ENCODE measurements at places on chromosomes 3 and 15.
A peak's percentile ranks its signal among the peaks of the same experiment; 100 is the strongest.

- no peak overlapping the region for H3K27ac ChIP-seq
- no peak for DNase-seq
- H3K27me3 ChIP-seq, result no peaks in the 10 kb centered on the region
- no peaks in the 10 kb centered on the region for H3K4me1 ChIP-seq
- H3K4me3 ChIP-seq, result no peak overlapping the region
These were observed 164.1 kb upstream of the NSMCE3 start for GRCh38 chr15:29433507-29434248.

DNA sequence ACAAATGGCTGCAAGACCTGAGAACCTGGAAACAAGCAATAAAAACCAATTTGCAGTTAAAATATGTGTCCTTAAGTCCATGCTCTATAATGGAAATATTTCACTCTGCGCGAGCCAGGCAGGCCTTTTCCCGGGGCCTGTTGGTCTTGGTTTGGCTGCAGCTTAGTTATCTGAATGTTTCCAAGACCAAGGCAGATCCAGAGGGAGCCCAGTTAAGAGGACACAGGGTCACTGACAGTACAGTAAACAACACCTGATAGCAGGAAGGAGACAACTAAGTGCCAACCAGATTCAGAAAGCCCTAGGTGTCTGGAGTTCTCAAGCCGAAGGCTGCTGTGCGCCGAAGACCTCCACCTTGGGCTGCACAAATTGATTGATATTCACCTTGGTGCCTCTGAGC lies 32.8 kb downstream of the THSD4 start:
- DNase-seq, result no peak
- H3K27ac ChIP-seq, result no peak overlapping the region
- no peaks in the 10 kb centered on the region for H3K27me3 ChIP-seq
- H3K36me3 ChIP-seq, result no peaks in the 10 kb centered on the region
- H3K4me3 ChIP-seq, result no peak overlapping the region

- H3K4me3 ChIP-seq, result no peak overlapping the region
- no peaks in the 10 kb centered on the region for H3K27me3 ChIP-seq
These were observed 126.0 kb downstream of the MYLK start for GRCh38 chr3:123758081-123758564.

DNA sequence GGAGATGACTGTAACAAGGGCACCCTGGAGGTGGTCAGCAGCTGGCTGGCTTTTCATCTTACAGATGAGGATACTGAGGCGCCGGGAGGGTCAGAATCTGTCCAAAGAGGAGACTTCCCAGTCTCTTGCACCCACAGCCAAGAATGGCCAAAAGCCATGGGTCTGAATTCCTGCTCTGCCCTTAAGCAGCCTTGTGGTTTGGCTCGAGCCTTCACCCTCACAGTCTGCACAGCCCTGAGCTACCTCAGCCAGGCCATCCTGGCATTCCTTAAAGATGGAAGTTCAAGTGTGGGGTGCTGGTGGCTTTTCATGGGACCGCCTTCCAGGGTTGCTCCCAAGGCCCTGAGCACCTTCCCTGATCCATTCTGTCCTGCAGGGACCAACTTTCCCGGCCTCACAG lies 59.2 kb downstream of the CACNA2D2 start:
- DNase-seq, result no peak
- H3K27me3 ChIP-seq, result no peaks in the 10 kb centered on the region
- H3K4me1 ChIP-seq, result peaks cover 70% of the 10 kb centered on the region
- no peaks in the 10 kb centered on the region for H3K36me3 ChIP-seq
- H3K27ac ChIP-seq, result peak overlapping the region; percentile 91
- H3K4me3 ChIP-seq, result no peak overlapping the region

DNA sequence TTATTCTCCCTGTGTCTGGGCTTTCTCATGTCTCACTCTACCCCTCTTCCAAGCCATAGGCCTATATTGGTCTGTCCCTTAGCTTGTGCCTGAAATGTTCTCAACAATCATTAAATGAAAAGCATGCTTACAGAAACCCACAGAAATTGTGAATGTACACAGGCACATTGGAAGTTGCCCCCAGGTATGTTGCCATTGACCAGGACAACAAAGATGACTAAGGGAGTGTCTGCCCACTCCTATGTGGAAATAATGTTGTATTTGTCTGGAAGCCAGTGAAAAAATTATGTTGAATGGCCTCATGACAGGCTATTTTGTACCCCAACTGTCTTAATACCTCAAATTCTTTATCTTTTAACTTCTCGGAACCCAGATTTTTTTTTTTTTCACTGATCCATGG lies 102.0 kb downstream of the TPRG1 start:
- H3K4me3 ChIP-seq, result no peak overlapping the region
- peaks cover 12% of the 10 kb centered on the region for H3K4me1 ChIP-seq
- no peaks in the 10 kb centered on the region for H3K36me3 ChIP-seq

DNA sequence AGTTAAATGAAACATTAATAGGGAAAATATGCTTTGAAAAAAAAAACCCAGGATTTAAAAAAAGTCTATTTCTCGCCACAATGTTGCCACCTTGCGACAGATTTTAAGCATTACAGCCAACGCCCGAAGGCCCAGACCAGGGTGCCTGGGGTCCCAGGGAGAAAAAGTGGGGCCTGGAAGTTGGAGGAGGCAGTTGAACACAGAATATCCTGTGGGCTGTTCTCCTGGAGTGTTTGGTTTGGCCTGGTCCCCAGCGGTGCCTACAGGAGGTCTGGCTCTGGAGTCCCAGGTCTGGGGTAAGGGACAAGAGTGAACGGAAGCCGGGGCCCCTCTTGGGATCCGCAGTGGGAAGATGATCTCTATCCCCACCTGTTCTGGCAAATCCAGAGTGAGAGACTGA lies 3.4 kb downstream of the RNU6-1 start:
- H3K36me3 ChIP-seq, result no peaks in the 10 kb centered on the region
- peak overlapping the region; percentile 45 for H3K4me3 ChIP-seq
- DNase-seq, result no peak
- H3K4me1 ChIP-seq, result peaks cover 46% of the 10 kb centered on the region

DNA sequence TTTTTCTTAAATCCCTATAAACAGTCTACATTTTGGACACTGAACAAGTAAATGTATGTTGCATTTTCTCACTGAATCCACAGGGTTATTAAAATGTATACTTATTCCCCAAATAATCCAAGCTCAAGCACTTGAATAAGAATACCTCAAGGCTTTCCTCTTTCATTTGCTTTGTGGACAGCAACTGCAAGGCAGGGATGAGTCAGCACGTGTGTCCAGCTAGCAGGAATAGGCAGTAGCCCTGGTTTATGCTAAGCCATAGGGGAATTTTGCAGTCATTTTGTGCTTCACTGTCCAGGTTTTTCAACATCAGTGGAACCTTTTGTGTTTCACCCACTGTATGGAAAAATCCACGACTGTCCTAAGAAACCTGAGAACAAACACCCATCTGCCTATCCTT lies 96.7 kb upstream of the KCNMB2 start:
- DNase-seq, result no peak
- H3K36me3 ChIP-seq, result no peaks in the 10 kb centered on the region
- H3K27me3 ChIP-seq, result no peaks in the 10 kb centered on the region
- no peak overlapping the region for H3K27ac ChIP-seq
- H3K4me1 ChIP-seq, result no peaks in the 10 kb centered on the region
- no peak overlapping the region for H3K4me3 ChIP-seq

GRCh38 chr3:64327100-64327804 lies 102.0 kb upstream of the PRICKLE2 start:
- H3K27ac ChIP-seq, result peak overlapping the region; percentile 75
- H3K4me3 ChIP-seq, result no peak overlapping the region
- H3K36me3 ChIP-seq, result no peaks in the 10 kb centered on the region
- H3K27me3 ChIP-seq, result no peaks in the 10 kb centered on the region

GRCh38 chr15:92667287-92667904 lies 11.8 kb upstream of the FAM174B start:
- no peaks in the 10 kb centered on the region for H3K36me3 ChIP-seq
- no peaks in the 10 kb centered on the region for H3K27me3 ChIP-seq
- peaks cover 23% of the 10 kb centered on the region for H3K4me1 ChIP-seq
- peak overlapping the region; percentile 62 for H3K27ac ChIP-seq

- H3K4me3 ChIP-seq, result no peak overlapping the region
- no peaks in the 10 kb centered on the region for H3K27me3 ChIP-seq
- H3K4me1 ChIP-seq, result no peaks in the 10 kb centered on the region
- H3K27ac ChIP-seq, result no peak overlapping the region
- H3K36me3 ChIP-seq, result no peaks in the 10 kb centered on the region
- DNase-seq, result no peak
These were observed 63.4 kb upstream of the LEKR1 start for GRCh38 chr3:156762631-156763185.

GRCh38 chr3:149848238-149848637 lies 35.2 kb downstream of the RNF13 start:
- peaks cover 24% of the 10 kb centered on the region for H3K4me1 ChIP-seq
- peaks cover 30% of the 10 kb centered on the region for H3K36me3 ChIP-seq
- no peak for DNase-seq
- H3K27me3 ChIP-seq, result no peaks in the 10 kb centered on the region

DNA sequence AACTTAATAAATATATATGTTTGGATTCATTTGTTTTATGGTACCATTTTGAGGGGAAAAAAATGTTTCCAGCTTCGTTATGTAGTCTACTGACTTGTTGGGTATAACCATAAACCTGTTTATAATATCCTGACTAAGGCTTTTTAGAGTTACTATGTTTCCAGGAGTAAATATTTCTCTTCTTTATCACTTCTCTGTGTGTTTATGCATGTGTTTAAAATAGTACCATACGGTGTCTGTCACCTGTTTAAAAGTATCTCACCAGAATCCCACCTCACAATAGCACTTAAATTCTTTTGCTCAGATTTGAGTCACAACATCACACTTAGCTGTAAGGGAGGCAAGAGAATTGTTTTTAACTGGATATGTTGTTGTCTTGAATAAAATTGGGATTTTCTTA lies 15.1 kb downstream of the LACTB start:
- peaks cover 10% of the 10 kb centered on the region for H3K4me1 ChIP-seq
- DNase-seq, result no peak
- no peaks in the 10 kb centered on the region for H3K27me3 ChIP-seq
- H3K36me3 ChIP-seq, result no peaks in the 10 kb centered on the region
- H3K4me3 ChIP-seq, result no peak overlapping the region
- no peak overlapping the region for H3K27ac ChIP-seq
